ENCODE measurements at places on chromosomes 11 and 22.

DNA sequence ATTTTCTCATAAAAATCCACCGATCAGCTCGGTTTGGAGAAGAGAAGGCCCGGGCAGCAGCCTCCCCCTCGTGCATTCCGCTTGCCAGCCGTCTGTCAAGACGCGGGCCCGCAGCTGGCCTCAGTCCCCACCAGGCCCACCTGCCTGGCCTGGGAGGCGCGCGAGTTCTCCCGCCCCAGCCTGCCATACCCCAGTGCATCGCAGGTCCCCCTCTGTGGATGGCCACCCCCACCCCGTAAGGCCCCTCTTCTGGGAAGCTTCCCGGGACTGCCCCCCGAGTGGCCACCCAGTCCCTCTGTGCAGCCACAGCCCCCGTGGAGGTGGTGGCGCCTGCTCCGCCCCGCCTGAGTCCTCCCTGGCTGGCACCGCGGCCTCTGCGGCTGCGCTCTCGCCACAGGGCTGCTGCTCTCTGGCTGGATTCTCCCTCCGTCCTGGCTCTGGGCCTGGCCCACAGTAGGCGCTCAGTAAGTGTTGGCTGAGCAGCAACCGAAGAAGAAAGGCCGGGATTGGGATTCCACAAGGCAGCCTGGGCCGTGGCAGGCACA is 74.0 kb upstream of the TCF20 start:
- DNase-seq: no peak

DNA sequence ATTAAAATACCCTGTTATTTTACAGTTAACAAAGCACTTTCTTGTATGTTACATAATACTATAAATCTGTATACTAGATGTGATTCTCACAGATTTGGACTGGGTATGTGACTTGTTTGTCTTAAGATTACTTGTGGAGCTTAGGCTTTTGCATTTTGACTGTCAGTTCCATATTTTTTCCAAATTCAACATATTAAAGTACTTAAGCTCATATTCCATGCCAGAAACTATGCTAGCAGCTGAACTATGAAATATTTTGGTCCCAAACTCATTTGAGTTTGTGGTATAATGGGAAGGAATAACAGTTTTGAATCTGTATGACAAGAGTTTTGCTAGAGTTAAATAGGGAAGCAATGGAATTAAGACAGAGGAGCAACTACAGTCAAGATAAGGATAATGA is 841.4 kb downstream of the JRKL start:
- no peak for DNase-seq

- DNase-seq: no peak
Observed at GRCh38 chr11:45169310-45170072, 23.1 kb downstream of the PRDM11 start.

DNA sequence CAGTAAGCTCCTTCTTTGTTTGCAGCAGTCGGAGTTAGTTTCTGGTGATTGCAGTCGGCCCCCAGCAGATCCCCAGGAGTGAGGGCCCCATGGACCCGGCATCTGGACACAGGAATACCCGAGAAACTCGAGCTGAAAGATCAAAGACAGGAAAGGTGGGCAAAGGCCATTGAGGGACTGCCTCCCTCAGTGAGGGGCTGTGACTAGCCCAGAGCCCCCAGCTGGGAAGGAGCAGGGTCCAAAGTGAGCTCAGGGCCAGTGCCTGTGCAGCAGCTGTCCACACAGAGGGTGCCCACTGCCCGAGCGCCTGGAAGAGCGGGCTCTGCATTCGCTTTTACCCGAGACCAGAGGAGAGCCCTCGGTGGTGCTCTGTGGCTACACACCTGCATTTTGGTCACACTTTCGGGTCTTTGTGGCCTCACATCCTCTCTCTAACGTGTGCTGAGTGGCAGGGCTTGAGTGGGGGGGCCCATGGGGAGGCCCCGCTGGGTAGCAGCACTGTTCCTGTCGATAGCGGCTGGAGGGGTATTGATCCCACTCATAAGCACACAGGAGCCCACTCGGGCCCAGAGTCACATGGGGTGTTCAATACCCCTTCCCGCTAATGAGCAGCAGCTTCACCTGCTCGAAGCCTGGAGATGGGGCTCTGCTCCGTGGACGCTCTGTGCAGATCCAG is 532.9 kb downstream of the TBC1D22A start:
- DNase-seq: no peak

- DNase-seq: no peak
Observed at GRCh38 chr11:267491-267994, 10.7 kb upstream of the NLRP6 start.

- no peak for DNase-seq
Observed at GRCh38 chr11:108983636-108984420, 319.0 kb downstream of the DDX10 start.

DNA sequence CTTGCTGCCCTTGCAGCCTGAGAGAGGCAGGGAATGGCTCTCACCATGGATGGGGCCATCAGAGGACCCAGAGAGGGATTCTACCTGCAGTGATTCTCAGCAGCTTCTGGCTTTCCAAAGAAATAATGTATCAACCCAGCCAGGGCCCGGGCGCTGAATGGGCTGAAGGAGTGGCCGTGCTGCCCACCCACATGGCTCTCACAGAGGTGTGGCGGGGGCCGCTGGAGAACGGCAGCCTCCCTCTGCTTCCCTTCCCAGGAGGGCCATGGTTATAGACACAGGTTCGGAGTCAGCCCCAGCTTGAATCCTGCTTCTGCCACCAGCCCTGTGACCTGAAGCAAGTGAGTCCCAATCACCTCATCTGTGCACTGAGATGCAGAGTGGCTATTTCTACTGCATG is 82.7 kb downstream of the THAP12 start:
- no peak for DNase-seq

DNA sequence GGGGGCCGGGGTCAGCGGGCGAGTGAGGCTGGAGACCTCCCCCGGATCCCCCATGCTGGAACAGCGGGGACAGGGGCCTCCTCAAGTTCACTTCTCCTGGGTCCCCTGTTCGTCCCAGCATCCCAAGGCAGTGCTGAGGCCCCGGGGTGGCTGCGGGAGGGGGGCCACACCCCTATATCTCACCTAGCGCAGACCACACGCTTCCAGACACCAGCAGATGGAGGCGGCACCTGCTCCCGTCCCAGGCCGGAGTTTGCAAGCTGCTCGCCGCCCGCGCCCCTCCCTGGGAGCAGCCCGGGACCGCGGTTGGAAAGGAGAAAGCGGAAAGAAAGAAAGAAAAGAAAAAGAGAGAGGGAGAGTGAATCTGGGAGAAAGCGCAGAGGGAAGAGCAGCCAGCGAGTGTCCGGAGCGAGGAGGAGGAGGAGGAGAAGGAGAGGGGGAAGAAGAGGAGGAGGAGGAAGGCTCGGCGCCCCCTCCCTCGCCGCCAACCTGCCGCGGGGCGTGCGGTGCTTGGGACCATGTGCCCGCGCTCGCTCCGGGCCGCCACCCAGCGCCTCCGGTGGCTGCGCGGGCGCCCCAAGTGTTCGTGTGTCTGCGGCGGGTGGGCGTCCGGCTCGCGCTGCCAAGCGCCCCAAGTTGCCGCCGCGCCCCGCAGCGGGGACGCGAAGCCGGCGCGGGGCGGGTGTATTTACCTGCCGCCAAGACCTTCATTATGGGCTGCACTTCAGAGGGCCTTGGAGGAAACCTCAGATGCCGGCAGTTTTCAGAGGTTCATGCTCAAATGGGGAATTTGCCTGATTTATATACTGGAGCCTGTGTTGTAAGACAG is at the start of gene LIF:
TSS of gene LIF (minus strand) at position 775 of the 829 bp plus-strand sequence. CDS start at position 711, 64 bp downstream.
- no peak for DNase-seq

All from NCI-H774 (cell line).